Right kidney (tissue), 9 donors: ENCODE measurements at places on chromosomes 3 and 15.

DNA sequence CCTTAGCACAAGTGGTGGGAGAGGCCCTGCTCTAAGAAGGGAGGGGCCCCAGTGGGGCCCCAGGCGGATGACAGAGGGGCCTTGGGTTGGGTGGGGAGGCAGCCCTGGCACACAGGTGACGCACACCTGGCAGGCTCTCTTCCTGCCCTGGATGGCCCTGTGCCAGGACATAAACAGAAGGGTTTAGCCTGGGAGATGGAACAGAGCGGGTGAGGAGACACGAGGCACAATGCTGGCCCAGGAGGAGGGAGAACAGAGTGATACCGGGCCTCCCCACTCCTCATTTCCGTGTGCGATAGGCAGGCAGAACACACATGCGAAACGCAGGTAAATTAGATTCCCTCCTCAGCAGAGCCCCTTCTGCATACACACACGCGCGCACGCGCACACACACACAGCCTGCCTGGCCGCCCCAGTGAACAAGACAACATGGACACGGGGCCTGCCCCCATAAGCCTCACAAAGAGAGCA is 39.8 kb downstream of the IDH2 start:
- DNase-seq: peak; percentile 72

- no peak for DNase-seq
These were observed 9.0 kb downstream of the ACP3 start for GRCh38 chr3:132326251-132326650.

- no peak for DNase-seq
These were observed 76.3 kb downstream of the KLHL25 start for GRCh38 chr15:85718271-85718971.

DNA sequence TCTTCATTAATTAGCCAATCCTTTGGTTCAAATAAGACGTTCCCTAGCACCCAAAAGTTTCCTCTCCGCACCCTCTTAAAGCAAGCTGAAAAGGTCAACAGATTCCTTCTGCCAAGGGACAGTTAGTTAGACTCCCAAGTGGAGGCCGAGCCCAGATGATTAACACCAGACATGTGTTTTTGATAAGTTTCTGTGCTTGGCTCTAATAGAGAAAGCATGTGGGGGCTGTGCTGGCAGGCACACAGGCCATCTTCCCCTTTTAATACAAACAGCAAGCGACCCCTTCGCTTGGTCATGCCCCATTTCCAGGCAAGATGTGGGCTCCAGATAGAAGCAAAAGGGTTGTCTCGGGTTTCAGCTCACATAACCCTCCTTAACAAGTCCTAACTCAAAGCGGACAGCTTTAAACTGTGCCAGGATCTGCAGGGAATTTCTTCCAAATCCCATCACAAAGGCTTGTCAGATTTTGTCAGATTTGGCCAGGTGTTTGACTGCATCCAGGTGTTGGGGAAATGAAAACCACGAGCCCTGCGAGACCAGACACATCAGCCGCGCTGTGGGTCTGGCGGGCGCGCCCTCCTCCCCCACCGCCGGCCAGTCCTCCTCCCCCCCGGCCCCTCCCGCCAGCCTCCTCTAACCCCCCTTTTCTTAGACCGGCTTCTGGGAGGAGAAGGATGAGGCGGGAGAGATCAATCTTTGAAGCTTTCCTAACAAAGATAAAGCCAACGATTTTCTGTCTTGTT is 3.3 kb downstream of the HES1 start:
- peak; percentile 77 for DNase-seq

GRCh38 chr3:171173736-171174135 is 147.2 kb upstream of the SLC2A2 start:
- DNase-seq: no peak

DNA sequence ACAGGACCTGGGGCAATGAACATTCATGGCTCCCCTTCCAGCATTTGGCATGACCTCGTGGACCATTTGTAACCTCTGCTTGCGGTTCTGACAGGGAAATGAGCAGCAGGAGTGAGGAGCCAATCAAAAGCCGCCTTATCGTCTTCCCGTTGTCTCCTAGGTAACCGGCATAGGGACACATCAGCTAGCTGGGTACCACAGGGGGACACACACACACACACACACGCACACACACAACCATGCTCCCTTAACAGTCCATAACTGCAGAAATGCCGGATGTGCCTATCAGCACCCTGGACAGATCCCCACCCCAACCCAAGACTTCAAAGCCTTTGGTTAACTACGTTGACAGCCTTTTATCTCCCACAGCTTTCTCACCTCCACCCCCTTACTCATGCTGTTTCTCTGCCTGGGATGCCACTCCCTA is 53.4 kb upstream of the CCDC174 start:
- DNase-seq: peak; percentile 35

DNA sequence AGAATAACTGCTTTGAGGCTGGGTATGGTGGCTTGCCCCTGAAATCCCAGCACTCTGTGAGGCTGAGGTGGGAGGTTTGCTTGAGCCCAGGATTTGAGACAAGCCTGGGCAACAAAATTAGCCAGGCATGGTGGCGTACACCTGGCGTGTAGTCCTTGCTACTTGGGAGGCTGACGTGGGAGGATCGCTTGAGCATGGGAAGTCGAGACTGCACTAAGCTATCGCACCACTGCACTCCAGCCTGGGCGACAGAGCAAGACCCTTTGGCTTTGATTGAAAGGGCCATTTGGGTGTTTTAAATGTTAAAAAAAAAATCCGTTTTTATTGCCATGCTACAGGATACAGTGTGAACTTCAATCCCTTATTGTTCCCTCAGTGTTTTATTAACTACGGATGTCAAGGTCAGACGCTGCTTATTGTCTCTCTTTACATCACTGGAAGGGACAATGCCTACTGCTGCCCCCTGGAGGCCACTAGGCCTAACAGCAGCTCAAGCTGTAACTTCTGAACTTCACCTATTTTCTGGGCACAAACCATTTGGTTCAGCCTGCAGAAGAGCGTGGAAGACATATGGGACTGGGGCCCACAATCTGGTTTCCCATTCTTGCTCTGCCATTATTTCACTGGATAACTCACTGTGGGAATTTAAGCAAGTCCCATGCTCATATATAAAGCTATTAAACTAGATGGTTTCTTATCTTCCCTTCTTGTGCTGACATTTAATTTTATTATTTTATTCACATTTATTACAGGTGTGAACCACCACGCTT is 15.3 kb upstream of the IREB2 start:
- peak; percentile 46 for DNase-seq

DNA sequence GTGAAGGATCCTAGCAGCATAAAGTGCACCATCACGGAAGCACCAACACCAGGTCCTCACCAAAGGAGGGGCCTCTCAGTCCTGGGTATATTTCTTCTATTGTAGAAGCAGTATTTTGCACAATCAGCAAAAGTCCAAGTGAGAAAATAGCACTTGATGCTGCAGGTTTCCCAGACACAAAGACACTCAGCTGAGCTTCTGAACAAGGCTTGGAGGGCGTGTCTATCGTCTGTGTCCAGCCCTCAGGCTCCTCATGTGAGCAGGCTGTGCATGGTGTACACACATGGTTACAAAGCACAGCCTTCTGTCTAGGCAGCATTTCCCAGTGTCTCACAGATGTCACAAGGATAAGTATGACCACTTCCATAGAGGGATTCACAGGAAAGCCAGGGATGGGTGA is 98.3 kb upstream of the SPATA12 start:
- no peak for DNase-seq

DNA sequence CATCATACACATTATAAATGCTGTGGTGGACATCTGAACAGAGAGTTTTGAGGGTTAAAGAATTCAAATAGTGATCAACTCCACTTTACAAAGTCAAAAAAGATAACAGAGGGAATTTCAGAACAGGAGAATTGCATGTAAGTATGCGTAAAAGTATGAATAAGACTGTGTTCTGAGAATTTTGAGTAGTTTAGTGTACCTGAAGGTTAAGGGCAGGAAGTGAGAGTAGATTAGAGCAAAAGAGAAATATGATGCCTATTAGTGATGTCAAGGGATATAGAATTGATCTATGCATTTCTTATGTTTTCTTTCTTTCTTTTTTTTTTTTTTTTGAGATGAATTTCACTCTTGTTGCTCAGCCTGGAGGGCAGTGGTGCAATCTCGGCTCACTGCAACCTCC is 53.1 kb downstream of the TP63 start:
- DNase-seq: no peak

- peak; percentile 53 for DNase-seq
These were observed 521.3 kb upstream of the SEMA6D start for GRCh38 chr15:47196048-47196447.

- no peak for DNase-seq
These were observed 113.8 kb upstream of the P2RY1 start for GRCh38 chr3:152720951-152721718.

DNA sequence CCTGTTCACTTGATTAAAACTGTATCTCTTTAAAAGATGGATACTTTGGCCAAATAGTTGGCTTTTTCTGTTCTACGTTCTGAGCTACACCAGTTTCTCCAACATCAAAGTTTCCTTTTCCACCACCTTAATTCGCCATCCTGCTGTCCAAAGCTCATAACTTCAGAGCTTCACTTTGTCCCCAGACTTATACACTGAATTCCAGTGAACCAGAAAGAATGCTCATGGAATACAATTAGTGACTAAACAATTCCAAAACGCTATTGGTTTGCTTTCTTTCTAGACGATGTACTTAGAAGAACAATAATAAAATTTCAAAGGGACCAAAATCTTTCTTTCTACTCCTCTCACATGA is 23.2 kb downstream of the GPR15 start:
- no peak for DNase-seq

DNA sequence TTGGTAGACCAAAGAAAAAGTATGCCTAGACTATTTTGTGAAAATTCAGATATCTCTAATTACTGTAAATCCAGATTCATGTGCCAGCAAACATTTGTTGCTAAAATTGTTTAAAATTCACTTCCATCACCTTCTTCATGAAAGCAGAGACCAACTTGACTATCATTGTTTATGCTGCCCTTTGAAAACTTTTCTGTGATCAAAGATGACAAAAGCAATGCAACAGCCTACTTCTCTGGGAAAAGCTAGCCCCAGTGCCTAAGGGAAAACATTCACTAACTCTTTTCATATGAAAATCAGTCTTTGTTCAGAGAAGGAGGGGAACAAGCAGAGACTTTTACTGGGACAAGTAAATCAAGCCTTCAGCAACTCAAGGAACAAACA is 178.0 kb upstream of the P2RY1 start:
- no peak for DNase-seq

- DNase-seq: no peak
These were observed 145.9 kb downstream of the OR4M2 start for GRCh38 chr15:22226034-22226790.
